ENCODE measurements at places on chromosomes 1 and 21.

GRCh38 chr1:222792744-222793143 lies 22.1 kb upstream of the DISP1 start:
- peak; percentile 34 for DNase-seq

- DNase-seq, result peak; percentile 64
Observed at GRCh38 chr21:32412162-32413014, at the start of gene EVA1C. EVA1C (plus strand) TSS chr21:32412706; CDS start chr21:32412854, 148 bp downstream.

DNA sequence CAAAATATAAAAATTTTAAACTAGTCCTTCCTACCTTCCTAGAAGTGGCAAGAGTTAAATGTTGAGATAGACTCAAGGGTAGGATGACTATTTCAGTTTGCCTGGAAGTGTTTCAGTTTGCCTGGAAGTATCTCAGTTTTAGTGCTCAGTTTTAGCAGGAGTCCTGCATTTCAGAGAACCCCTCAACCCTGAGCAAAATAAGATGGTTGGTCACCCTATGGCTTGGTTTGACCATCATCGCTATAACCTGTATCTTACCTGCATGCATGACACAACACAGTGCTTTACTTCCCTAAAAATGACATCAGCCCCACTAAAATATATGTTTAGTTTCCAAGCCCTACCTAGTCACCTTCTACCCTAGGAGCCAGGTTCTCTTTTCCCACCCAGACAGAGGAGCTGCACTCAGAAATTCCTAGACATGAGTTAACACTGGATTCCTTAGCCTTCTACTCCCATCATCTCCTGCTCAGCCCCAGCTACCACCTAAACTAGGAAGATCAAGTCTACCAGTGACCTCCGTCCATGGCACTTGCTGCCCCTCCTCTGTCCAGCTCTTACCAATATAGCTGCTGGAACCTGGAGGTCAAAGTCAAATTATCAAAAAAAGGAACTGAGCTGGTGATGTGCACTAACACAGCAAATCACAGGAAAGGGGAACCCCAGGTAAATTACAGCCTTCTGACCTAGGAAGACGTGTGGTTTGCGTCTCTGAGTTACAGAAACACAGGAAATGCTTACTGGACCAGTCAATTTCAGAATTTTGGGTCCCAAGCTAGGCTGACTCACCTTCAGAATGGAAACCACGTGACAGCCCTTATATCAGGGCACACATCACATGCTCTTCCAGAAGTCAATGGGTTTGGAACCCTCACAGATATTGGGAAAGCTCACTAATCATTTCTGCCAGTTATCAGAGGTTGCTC lies 2.2 kb upstream of the G0S2 start:
- peak; percentile 77 for DNase-seq

DNA sequence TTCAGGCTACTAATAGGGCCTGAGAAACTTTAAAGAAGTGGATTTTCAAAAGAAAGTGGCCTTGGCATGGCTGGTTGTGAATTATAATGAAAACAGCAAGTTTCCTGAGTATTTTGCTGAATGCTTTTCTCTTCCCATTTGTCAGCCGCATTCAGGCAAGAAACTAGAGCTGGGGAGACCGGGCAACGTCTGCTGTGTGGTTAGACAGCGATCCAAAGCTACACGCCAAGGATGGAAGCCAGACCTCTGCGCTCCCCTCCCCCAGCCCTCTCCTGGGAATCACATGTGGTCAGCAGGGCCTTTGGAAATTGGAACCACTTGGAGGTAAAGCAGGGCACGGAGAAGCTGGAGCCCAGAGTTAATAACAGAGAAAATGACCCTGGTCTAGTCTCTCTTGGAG lies 114.1 kb upstream of the CD34 start:
- no peak for DNase-seq

- no peak for DNase-seq
Observed at GRCh38 chr1:198598796-198599321, 40.0 kb upstream of the PTPRC start.

GRCh38 chr1:34549199-34549598 lies 205.6 kb upstream of the GJB5 start:
- DNase-seq, result no peak

DNA sequence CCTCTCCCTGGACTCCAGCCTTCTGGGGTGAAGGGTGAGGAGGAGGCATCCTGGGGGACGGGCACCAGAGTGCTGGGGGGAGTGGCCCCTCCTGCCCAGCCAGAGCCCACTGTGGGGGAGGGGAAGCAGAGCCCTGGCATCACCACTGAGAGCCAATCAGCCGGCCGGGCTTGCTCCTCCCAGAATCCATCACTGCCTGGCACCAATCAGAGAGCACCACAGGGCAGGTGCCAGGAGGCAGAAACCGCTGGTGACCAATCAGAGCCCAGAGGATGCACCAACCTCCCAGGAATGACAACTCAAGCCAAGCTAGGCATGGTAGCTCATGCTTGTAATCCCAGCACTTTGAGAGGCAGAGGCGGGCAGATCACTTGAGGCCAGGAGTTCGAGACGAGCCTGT lies 27.9 kb downstream of the CASZ1 start:
- no peak for DNase-seq

DNA sequence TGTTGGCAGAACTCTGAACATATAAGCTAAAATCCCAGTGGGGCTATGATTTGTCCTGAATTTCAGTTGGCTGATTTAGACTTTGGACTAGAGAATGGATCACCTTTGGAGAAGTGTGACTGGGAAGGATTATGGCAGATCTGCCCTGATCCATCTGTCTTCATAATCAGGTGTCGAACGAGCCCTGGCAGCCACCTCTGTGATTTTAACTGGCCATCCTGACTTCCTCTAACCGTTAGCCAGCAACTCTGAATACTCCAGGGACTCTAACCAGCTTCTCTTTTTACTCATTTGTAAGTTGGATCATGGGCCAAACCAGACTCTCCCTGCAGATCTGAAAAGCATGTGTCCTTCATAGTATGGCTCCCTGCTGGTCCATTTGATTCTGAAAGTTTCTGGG lies 32.0 kb downstream of the ACTN2 start:
- no peak for DNase-seq

DNA sequence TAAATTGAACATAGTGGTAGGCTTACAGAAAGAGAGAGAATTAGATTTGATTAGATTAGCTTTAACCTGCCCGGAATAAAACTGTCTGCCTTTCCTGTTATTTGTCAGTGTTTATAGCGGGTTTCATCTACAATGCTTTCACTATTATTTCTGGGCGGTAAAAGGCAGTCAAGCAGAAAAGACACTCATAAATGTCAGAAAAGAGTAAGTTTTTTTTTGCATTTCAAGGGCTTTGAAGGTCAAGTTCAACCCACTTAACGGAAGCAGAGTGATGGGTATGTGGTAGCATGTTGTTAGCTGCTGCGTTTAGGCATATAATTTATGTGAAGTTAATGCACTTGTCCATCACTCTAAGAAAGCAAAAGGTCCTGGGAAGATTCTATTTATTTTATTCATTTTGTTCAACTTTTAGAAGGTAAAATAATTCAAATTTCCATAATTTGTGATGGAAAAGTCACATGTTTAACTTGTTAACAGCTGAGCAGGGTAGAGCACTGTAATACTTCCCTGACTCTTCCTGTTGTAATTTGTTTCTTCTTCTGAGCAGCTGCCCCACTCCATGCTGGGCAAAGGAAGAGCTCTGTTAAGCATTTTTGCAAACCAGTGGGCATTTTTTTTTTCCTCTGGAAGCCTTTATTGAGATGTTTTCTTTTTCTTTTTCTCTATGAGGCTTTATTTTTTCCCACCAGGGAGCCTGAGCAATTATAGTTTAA lies 220.1 kb downstream of the ST6GALNAC3 start:
- DNase-seq, result peak; percentile 45

DNA sequence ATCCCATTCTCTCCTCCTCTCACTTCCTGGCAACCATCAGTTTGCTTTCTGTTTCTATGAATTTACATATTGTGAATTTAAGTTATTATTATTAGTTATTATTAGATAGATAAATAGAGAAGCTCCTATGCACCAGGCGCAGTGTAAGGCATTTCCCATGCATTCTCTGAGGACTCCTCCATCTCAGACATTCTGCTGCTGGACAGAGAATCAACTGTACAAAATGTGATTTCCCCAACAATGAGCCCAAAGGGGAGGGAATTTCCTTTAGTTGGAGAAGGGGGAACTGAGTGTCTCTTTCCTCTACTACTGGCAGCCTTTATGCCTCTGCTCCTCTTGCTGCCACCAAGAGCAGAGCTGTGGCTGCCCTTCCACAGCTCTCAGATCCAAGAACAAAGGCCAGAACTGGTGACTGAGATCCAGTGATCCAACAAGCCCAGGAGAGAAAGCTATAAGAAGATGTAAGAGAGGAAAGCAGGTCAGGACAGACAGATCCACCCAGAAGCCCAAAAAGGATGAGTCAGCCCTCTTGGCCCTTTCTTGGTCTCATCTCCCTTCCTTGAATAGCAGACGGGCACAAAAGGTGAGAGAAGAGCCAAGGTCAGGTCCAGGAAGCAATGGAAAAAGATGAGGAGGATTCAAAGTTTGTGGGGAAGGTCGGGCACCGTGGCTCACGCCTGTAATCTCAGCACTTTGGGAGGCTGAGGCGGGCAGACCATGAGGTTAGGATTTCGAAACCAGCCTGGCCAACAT lies 3.5 kb upstream of the IVL start:
- DNase-seq, result no peak

DNA sequence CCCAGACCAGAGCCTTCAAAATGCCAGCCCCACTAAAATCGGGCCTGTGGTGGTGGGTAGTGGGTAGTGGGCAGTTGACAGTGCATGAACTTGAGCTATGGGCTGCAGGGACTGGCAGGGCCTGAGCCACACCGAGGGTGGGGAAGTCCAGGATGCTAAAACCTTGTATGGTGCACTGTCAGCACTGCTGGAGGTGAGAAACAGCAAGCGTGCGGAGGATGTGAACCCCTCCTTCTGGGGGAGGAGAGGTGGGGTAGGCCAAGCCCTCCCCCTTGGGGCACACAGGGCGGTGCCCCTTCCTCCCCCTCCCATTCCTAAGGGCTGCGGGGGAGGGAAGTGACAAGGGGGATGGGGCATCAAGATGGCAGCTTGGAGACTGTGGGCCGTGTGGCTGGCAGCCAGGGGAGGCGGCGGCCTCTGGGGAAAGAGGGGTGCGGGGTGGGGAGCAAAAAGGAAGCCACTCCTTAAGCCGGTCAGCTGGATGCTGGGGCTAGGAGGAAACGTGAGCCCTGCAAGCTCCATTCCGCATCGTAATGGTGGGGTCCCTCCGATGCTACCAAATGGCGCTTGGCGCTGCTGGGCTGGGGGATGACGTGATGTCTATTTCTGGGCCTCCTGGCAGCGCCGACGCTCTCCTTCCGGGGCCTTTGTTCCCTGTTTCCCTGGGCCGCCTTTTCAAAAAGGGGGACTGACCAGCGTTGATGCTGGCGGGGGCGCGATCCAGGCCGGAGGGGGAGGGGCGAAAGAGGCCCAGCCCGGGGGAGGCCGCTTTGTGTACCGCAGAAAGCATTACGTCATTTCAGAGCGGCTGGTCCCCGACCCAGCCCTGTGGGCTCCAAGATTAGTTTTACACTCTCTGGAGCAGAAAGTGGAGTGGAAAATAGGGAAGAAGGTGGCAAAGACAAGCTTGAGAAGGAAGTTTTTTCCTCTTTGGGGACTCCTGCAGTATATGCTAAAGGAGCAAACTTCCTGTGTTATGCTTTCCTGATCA lies 809 bp downstream of the SYT11 start:
- peak; percentile 81 for DNase-seq

DNA sequence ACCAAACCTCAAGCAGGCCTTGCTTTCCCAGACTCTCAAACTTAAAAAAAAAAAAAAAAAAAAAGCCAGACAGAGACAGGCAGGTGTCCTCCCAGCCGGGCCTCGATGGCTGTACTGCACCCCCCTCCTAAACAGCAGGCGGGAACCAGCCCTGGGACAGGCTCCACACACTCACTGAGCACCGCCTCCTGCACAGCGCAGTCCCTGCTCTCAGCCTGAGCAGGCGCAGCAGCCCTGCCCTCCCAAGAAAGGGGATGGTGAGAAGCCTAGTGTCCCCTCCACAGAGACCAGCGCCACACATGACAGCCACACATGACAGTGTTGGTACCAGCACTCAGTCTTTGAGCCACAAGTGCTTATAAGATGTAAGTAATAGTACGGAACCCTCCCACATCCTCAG lies 11.9 kb downstream of the MX2 start:
- no peak for DNase-seq

GRCh38 chr1:169892927-169893644 lies 610 bp downstream of the SCYL3 start:
- DNase-seq, result no peak

DNA sequence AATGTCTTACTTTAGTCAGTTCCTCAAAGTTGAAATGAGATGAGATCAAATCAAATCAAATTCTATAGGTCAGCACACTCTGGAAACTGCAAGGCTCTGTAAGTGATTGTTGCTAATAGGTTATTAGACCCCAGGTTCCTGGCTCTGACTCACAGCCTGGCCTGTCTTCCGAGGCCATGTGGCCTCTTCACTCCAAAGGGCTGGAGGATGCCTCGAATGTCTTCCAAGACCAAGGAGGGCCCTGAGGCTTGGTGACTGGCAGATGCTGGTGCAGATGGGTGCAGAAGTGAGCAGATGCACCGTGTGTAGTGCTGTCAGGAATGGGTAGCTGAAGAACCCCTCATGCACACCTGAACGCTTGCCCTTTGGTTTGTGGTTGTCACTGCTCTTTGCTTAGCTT lies 113.4 kb downstream of the MAB21L3 start:
- no peak for DNase-seq

GRCh38 chr21:26332867-26333266 lies 162.3 kb upstream of the APP start:
- DNase-seq, result no peak

GRCh38 chr21:38388203-38388602 lies 110.1 kb downstream of the ERG start:
- no peak for DNase-seq

- DNase-seq, result peak; percentile 17
Observed at GRCh38 chr21:31011412-31011811, 26.9 kb downstream of the KRTAP19-8 start.

- DNase-seq, result peak; percentile 7
Observed at GRCh38 chr1:45306319-45306718, 20.4 kb upstream of the HPDL start.

DNA sequence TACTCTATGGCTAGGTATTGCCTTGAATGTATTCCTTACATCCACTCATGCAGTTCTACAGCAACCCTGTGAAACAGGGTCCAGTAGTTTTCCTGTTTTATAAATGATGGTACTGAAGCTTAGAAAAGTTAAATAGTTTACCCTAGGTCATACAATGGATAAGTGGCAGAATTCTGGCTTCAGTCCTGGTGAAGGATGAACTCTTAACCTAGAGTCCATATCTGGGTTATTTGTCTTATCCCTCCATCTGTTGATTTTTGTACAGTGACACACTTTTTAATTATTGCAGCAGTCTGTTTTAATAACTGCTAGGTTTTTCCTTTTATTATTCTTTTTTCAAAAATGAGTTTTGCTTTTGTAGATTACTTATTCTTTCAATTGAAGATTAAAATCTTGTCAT lies 263.9 kb downstream of the DNM3 start:
- DNase-seq, result no peak

Measured in CD4-positive, alpha-beta T cell treated with Interleukin-4 for 1 hour (primary cell).